ENCODE measurements at places on chromosomes 16 and 17.

DNA sequence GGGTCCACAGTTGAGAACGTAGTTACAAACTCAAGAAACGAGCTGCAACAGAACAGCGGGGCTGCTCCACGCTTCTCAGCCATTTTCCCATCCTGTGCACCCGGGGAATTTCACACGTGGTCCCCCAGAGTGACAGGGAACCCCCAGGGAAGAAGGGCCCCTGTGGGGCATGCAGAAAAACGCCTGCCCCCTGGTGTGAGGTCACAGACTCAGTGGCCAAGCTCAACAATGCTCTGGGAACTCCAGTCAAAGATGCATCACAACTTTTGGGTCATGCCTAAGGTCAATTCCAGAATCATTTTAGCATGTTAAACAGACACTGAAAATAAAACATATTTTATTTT, 115.4 kb downstream of the ZNF778 start:
- DNase-seq, result no peak

DNA sequence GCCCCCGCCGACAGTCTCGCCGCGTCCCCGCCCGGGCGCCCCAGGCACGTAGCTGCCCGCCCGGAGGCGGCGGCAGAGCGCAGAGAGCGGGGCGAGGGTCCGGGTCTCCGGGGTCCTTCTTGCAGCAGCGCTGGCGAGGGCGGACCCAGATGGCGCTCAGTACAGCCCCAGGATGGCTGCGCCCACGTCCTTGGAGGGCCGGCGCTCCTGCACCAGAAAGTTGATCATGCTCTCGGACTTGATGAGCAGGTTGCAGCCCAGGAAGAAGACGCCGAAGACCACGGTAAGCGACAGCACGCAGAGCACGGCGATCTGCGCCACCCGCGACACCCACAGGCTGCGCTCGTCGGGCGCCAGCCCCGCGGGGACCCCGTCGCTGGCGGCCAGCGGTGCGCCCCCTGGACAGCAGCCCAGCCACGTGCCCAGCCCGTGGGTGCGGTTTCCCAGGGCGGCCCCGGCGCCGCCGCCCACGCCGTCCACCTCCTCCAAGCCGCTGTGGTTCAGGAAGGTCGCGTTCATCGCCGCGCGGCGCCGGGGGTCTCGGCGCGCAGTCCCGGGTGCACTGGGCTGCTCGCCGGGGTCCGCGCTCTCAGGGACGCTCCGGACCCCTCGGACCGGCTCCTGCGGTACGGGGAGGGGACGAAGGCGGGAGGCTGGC, 435 bp downstream of the RPRML start:
- DNase-seq, result no peak

DNA sequence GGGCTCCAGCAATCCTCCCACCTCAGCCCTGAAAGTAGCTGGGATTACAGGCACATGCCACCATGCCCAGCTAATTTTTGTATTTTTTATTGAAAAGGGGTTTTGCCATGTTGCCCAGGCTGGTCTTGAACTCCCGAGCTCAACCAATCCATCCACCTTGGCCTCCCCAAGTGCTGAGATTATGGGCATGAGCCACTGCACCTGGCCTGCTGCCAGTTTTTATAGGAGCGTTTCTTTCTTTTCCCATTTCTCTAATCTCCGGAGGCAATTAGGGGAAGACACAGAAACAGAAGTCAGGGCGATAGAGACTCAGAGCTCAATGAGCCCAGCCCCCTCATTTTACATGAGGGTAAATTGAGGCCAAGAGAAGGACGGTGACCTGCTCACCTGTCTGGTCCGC, 10.4 kb downstream of the MGAT5B start:
- DNase-seq, result no peak

DNA sequence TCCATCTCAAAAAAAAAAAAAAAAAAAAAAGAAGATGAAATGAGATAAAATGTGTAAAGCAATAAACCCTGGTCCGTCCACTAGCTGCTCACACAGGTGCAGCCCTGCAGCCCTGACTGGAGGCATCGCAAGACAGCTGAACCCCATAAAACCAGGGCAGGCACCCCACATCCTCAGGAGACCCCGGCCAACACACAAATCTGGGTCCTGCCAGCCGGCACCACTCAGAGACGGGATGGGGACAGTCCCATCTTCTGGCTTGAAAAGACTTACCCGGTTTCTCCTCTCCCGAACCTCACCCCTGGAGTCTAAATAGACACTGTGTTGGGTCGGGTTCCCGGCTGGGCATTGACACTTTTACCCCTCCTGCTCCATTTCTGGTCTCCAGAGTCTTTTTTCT, 52.7 kb upstream of the TNRC6C start:
- DNase-seq, result no peak

DNA sequence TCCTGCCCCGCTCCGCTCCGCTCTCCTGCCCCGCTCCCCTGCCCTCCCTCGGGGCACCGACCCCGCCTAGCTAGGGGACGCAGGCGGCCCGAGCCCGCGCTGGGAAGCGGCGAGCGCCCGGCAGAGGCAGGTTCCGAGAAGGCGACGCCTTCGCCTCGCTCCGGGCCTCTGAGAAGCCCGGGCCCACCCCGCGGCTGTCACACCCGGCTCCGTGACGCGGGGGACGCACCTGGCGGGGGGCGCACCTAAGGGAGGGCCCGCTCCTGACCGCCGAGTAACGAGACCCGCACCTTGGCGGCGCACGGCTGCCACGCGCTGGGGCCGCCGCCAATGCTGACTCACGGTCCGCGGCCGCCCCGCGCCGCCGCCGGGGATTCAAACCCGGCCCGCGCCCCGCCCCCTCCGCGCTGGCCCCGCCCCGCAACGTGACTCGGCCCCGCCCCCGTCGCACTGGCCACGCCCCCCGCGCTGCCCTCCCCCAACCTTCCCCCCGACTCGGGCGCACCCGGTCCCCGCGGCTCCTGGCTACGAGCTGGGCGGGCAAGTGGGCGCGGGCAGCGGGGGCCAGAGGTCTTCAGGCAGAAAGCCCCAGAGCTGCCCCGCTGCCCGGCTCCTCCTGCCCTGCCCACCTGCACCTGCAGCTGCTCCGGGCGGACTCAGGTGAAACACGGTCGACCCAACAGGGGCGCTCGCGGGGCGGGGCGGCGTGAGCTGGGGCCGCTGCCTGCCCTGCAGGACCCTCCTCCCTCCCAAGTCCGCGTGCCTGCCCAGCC, 27.8 kb downstream of the GNPTG start:
- peak; percentile 41 for DNase-seq

GRCh38 chr16:54928411-54929089, 2.1 kb upstream of the IRX5 start:
- no peak for DNase-seq
